ENCODE measurements at places on chromosomes 5 and 9. TPM values are rescaled to one million over a fixed set of nuclear protein-coding genes. Genes with fewer than 3 reads are reported as not detected.
A peak's percentile ranks its signal among the peaks of the same experiment; 100 is the strongest.

- no peak overlapping the region for H3K27ac ChIP-seq
- H3K27me3 ChIP-seq = peaks cover 2% of the 10 kb centered on the region
- no peaks in the 10 kb centered on the region for H3K36me3 ChIP-seq
- H3K4me3 ChIP-seq = no peak overlapping the region
Observed at GRCh38 chr9:106421772-106422171, 441.2 kb upstream of the ZNF462 start.

Gene MYORG
- 1.6 TPM for total RNA-seq

DNA sequence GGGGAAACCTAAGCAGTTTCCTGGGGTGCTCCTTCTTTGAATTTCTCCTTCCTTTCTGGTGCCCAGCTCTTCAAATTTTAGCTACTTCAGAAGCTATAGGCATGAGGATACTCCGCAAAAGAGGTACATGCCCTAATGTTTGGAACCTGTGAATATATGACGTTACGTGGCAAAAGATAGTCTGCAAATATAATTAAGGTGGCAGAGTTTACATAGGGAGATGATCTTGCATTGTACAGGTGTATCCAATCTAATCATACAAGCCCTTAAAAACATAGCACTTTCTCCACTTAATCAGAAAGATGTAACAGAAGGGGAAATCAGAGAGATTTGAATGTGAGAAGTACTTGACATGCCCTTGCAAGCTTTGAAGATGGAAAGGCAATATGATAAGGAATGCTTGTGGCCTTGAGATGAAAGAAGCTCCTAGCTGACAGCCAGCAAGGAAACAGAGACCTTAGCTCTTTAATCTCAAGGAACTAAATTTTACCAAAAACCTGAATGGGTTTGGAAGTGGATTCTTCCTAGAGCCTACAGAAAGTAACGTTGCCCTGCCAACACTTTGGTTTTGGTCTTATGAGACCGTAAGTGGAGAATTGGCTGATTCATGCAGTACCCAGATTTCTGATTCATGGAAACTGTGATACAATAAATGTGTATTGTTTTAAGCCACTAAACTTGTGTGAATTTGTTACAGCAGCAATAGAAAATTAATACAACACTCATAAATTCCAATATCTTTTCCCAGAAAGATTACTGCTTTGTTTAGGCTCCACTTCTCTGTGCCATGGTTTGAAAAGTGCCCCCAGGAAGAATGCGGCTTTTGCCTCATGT, 268.4 kb downstream of the FAM170A start:
- H3K27me3 ChIP-seq = no peaks in the 10 kb centered on the region
- no peak overlapping the region for H3K27ac ChIP-seq
- no peak overlapping the region for H3K4me3 ChIP-seq
- DNase-seq = no peak
- no peaks in the 10 kb centered on the region for H3K4me1 ChIP-seq
- H3K36me3 ChIP-seq = no peaks in the 10 kb centered on the region

Gene SVEP1
- total RNA-seq = not detected

DNA sequence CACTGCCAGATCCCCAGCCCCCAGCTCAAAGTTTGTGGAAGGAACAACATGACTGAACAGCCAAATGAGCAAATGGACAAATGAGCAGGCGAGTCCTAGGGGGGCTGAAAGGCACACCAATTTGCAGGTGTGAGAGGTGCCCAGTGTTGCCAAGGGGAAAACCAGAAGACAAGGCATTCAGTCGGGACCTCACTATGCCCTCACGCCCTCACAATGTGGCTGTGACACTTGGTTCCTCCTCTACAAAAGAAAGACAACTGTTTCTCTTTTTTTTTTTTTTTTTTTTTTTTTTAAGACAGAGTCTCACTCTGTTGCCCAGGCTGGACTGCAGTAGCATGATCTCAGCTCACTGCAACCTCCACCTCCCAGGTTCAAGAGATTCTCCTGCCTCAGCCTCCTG, 28.0 kb downstream of the TNIP1 start:
- DNase-seq = no peak
- H3K4me3 ChIP-seq = no peak overlapping the region
- peaks cover 19% of the 10 kb centered on the region for H3K4me1 ChIP-seq
- peaks cover 96% of the 10 kb centered on the region for H3K36me3 ChIP-seq
- peak overlapping the region; percentile 79 for H3K27ac ChIP-seq
- H3K27me3 ChIP-seq = no peaks in the 10 kb centered on the region

DNA sequence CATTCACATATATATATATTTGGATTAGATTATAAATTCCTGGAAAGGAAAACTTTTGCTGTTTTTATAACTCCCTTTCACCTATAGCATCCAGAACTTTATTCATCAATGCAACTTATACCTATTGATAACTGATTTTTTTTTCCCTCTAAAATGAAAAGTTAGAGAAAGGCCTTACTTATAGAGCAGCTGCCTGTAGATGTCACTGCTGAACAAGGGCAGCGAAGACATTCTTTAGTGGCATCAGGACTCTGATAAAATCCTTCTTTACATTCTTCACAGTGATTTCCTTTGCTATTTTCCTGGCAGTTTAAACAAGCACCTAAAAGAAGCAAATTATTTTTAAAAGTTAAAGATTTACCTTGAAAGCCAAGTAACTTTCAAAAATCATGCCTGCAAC, 32.3 kb upstream of the CDK5RAP2 start:
- no peaks in the 10 kb centered on the region for H3K27me3 ChIP-seq
- H3K27ac ChIP-seq = no peak overlapping the region
- H3K4me3 ChIP-seq = no peak overlapping the region
- H3K36me3 ChIP-seq = peaks cover 4% of the 10 kb centered on the region
- no peak for DNase-seq
- H3K4me1 ChIP-seq = no peaks in the 10 kb centered on the region

DNA sequence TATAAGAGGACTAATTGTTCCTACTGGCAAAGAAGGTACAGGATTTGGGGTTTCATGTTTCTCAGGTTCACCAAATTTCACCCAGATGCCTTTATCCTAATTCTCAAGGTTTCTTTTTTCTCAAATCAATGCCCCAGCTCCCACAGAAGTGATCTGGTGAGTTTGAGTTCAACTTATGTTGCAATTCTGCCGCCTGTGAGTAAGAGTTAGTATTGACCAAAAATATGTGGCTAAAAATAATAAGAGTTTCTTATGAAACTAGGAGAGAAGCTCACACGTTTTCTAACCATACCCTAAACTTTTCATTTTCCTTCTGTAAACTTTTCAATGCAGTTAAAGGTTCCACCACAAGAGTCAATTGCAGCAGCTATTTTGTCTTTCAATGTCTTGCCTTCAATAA, 15.1 kb downstream of the SLCO6A1 start:
- no peaks in the 10 kb centered on the region for H3K36me3 ChIP-seq
- no peak overlapping the region for H3K4me3 ChIP-seq
- no peaks in the 10 kb centered on the region for H3K27me3 ChIP-seq
- no peak overlapping the region for H3K27ac ChIP-seq

Gene ADGRV1
- total RNA-seq = 12.4 TPM

DNA sequence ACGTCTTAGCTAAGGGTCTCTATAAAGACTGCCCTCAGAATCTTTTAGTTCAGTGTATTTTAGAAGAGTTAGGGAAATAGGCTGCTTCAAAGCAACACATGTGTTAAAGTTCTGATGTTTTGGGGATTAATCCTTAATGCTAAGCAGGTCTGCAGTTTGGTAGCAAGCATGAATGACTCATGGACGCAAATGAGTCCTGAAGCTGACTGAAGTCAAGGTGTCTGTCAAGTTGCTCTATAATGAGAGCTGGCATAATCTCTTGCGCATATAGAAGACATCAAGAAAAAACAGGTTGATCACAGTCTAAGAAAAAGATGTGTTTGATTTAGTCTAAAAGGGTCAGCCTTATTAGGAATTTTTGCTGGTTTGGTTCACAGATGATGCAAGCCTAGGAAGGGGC, 630.1 kb downstream of the CDH12 start:
- no peaks in the 10 kb centered on the region for H3K36me3 ChIP-seq
- no peak for DNase-seq

- H3K27ac ChIP-seq = no peak overlapping the region
- no peak for DNase-seq
- H3K4me1 ChIP-seq = peaks cover 30% of the 10 kb centered on the region
Observed at GRCh38 chr9:4743131-4743875, 2.3 kb upstream of the AK3 start.

DNA sequence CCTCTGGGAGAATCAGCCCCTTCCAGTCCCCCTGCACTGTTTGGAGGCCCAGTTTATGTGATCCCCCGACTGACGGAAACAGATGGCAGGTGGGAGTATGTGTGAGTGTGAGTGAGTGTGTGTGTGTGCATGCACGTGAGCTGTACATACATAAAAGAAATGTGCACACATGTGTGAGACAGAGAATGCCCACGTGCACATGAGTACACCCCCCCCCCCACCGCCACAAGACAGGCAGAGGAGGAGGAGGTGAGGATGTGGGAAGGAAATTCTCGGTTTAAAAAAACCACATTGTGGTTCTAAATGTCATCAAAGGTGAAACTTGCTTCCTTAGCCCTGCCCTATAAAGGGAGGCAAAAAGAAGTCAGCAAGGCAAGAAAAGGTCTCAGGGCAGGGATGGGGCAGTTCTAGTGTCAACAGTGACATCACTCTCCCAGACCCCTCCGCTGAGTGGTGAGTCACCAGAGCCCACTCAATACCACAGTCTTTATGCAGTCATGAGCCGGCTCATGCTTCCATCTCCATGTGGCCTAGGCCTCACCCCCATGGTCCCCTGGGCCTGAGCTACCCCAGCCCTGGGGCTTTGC, 79.2 kb upstream of the HSPA9 start:
- peaks cover 26% of the 10 kb centered on the region for H3K4me1 ChIP-seq
- H3K27me3 ChIP-seq = peaks cover 78% of the 10 kb centered on the region
- H3K36me3 ChIP-seq = no peaks in the 10 kb centered on the region
- H3K4me3 ChIP-seq = peak overlapping the region; percentile 9
- H3K27ac ChIP-seq = peak overlapping the region; percentile 91
- DNase-seq = peak; percentile 53

- H3K36me3 ChIP-seq = no peaks in the 10 kb centered on the region
- H3K27ac ChIP-seq = no peak overlapping the region
- H3K4me1 ChIP-seq = no peaks in the 10 kb centered on the region
- no peak for DNase-seq
- H3K4me3 ChIP-seq = no peak overlapping the region
Observed at GRCh38 chr5:74016373-74016772, 390.4 kb downstream of the ARHGEF28 start.

- H3K36me3 ChIP-seq = no peaks in the 10 kb centered on the region
- no peak overlapping the region for H3K27ac ChIP-seq
- DNase-seq = no peak
- no peak overlapping the region for H3K4me3 ChIP-seq
- no peaks in the 10 kb centered on the region for H3K27me3 ChIP-seq
Observed at GRCh38 chr5:6989230-6989629, 276.0 kb downstream of the TENT4A start.

GRCh38 chr9:106637486-106637885, 225.5 kb upstream of the ZNF462 start:
- no peak for DNase-seq
- H3K4me3 ChIP-seq = no peak overlapping the region
- H3K27ac ChIP-seq = no peak overlapping the region
- no peaks in the 10 kb centered on the region for H3K27me3 ChIP-seq
- H3K4me1 ChIP-seq = no peaks in the 10 kb centered on the region

DNA sequence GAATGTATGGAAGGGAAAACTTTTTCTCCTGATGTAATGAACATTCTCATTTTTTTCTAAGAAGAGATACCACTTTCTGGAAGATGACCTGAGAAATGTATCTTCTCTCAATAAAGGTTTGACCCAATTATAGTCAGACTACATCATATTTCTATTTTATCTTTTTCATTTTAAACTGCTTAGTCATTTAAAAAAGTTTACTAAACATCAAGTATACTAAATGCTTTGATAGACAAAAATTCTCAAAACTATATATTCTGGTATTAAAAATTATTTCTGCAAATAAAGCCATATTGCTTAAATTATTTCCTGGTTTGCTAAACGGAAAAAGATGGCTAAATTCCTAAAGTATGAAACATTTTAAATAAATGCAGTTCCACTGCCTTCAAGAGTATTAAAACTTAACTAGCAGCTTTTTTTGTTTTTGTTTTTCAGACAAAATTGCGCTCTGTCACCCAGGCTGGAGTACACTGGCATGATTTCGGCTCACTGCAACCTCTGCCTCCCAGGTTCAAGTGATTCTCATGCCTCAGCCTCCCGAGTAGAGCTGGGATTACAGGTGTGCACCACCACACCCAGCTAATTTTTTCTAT, 37.1 kb downstream of the FBXW11 start:
- no peak for DNase-seq
- H3K4me3 ChIP-seq = no peak overlapping the region
- no peaks in the 10 kb centered on the region for H3K27me3 ChIP-seq
- peaks cover 32% of the 10 kb centered on the region for H3K4me1 ChIP-seq
- no peak overlapping the region for H3K27ac ChIP-seq
- H3K36me3 ChIP-seq = peaks cover 43% of the 10 kb centered on the region

Gene LAMC3
- total RNA-seq = not detected

DNA sequence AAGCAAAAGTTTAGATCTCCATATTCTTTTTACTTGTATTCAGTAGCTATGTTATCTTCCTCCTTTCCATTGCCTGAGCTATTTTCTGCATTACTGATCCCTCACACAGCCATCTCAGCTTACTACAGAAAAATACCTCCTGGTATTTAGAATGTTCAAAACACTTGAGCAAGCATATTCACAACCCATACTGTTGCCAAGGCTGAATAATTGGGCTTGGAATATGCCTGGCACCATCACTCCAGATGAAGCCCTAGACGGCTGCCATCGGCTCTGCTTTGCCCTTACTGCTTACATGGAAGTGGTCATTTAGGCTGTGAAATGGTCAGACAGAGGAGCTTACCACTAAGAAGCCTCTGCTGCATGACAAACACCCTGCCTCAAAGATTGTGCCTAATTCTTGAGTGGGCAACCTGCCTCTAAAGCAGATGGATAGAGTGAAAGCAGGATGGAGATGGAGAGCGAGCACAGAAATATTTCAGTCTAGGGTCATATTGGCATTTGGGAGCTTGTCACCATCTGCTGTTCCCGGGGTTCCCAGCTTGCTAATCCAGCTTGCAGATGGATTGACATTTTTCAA, 92.5 kb upstream of the TAS2R1 start:
- H3K27ac ChIP-seq = no peak overlapping the region
- H3K4me1 ChIP-seq = no peaks in the 10 kb centered on the region
- no peaks in the 10 kb centered on the region for H3K36me3 ChIP-seq

Gene PRDM9
- total RNA-seq = not detected

- no peaks in the 10 kb centered on the region for H3K4me1 ChIP-seq
- H3K4me3 ChIP-seq = no peak overlapping the region
- no peak for DNase-seq
- no peaks in the 10 kb centered on the region for H3K27me3 ChIP-seq
- H3K36me3 ChIP-seq = no peaks in the 10 kb centered on the region
- no peak overlapping the region for H3K27ac ChIP-seq
Observed at GRCh38 chr9:107732781-107733522, 243.4 kb upstream of the KLF4 start.

Data from activated T-helper 2 cell treated with anti-CD3 and anti-CD28 coated beads, Interferon-gamma antibody, Interleukin-2, Interleukin-4, amounts not matched to agents 10 μg/mL and 5 μg/mL and 100 μg/mL, durations not matched to agents 14 hours and 24 hours and 36 hours (primary cell).